C1 segment of cervical spinal cord (tissue), 14 donors: ENCODE measurements at places on chromosomes 13 and 19.

GRCh38 chr19:37966662-37967231, 59.7 kb downstream of the SIPA1L3 start:
- DNase-seq, result no peak

DNA sequence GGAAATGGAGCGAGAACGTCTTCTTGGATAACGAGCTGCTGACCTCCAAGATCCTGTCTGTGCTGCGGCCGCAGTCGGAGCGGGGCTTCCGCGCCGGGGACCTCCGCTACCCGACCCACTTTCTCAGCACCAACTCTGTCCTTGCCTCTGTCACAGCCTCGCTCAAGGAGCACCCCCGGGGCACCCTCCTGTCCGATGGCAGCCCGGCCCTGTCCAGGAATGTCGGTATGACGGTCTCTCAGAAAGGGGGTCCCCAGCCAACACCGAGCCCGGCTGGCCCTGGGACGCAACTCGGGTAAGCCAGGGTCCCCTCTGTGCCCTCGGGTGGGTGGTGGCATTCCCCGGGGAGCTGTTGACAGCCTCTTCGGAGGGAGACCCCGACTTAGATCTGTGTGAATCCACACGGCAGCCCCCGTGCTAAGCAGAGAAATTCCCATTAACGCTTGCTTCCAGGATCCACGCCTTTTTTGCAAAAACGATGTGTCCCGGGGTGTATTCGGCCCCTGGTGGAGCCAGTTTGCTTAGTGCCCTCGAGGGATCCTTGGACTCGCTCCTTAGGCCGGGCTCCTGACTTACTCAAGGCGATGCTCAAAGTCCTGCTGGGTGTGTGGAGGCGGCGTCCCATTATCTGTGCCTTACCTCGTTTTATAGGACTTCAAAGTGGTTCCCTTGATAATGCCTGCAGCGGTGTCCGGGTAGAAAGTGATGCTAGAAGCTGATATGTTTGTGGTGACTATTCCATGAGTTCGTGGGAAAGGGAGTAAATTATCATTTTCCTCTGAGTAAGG, 48.5 kb downstream of the PEX11G start:
- DNase-seq, result no peak

- no peak for DNase-seq
These were observed 161.1 kb downstream of the LACC1 start for GRCh38 chr13:44040818-44041100.

- DNase-seq, result peak; percentile 80
These were observed 5.6 kb upstream of the DPF1 start for GRCh38 chr19:38229585-38230073.

GRCh38 chr19:38830039-38830733, 1.4 kb downstream of the ECH1 start:
- no peak for DNase-seq

DNA sequence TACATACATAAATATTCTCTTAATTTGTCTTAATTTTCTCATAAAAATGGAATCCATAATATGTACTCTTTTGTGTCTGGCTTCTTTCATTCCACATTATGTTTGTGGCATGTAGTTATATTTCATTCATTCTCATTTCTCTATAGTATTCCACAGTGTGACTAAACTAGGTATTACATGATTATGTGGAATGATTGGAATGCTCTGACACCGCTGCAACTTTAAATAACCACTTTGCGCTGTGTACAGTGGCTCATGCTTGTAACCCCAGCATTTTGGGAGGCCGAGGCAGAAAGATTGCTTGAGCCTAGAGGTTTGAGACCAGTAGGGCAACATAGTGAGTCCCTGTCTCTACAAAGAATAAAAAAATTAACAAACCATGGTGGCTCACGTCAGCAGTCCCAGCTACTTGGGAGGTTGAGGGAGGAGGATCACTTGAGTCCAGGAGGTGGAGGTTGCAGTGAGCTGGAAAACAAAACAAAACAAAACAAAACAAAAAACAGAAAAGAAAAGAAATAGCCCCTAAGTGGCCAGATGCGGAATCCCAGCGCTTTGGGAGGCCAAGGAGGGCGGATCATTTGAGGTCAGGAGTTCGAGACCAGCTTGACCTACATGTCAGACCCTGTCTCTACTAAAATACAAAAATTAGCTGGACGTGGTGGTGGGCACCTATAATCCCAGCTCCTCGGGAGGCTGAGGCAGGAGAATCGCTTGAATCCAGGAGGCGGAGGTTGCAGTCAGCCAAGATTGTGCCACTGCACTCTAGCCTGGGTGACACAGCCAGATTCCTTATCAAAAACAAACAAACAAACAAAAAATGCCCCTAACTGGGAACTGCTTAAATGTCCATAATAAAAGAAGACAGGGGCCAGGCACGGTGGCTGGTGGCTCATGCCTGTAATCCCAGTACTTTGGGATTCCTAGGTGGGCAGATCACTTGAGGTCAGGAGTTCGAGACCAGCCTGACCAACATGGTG, 8.0 kb upstream of the SAE1 start:
- no peak for DNase-seq

DNA sequence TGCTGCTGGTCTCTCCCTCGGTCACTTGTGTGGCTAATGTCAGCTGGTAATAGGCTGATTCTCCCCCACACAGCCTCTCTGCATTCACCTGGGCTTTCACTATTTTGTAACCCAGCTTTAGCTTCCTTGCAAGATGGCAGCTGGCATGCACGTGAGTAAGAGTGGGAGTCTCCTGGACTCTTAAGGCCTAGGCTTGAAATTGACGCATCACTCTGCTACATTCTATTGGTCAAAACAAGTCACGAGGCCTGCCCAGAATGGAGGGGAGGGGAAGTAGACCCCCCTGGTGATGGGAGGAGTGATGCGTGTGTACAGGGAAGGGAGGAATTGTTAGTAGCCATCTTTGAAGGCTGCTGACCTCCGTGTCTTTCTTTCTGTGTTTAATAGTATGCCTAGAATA, 24.9 kb upstream of the PNMA8B start:
- no peak for DNase-seq

DNA sequence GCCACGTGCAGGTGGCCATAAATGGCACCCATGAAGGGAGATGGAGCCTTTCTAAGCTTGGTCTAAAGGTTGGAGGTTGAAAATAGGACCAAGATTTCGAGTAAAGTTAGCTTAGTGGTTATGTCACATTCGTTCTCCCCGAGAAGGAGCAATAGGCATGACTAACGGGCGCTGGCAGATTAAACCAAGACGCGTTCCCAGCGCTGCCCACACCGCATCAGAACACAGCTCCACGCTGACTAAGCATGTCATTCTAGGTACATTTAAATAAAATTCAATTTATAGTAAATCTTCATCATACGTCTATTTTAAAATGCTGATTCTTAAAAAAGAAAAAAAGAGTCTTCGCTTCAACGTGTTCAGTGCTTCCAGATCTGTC, 95.0 kb upstream of the IRS2 start:
- DNase-seq, result no peak

DNA sequence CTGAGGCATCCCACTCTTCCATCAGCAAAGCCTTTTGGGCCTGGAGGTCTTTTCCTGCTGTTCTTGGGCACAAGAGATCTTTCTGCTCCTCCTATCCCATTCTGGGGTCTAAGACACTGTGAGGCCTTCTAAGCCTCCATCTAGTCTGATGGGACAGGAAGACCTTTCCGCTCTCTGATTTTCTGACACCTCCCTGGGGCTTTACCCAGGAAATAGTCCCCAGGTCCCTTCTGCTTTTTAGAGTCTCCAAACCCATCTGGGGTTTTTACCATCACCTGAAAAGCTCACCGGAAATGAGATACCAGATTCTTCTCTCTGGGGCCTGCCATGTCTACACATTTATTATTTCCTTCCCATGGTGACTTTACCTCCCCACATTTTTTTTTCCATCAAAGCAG, 21.1 kb downstream of the CLEC17A start:
- no peak for DNase-seq

DNA sequence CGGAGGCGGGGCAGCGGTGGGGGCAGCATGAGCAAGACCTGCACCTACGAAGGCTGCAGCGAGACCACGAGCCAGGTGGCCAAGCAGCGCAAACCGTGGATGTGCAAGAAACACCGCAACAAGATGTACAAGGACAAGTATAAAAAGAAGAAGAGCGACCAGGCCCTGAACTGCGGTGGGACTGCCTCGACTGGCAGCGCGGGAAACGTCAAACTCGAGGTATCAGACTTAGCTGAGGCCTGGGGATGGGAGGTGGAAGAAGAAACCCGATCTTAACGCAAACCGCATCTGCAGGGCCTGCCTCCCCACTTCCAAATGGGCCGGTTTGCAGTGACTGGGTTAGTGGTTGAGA, 693 bp downstream of the RFXAP start:
- no peak for DNase-seq

- DNase-seq, result no peak
These were observed 19.2 kb upstream of the TPM4 start for GRCh38 chr19:16057062-16057461.

- DNase-seq, result no peak
These were observed 4.2 kb downstream of the LTBP4 start for GRCh38 chr19:40605216-40605971.

DNA sequence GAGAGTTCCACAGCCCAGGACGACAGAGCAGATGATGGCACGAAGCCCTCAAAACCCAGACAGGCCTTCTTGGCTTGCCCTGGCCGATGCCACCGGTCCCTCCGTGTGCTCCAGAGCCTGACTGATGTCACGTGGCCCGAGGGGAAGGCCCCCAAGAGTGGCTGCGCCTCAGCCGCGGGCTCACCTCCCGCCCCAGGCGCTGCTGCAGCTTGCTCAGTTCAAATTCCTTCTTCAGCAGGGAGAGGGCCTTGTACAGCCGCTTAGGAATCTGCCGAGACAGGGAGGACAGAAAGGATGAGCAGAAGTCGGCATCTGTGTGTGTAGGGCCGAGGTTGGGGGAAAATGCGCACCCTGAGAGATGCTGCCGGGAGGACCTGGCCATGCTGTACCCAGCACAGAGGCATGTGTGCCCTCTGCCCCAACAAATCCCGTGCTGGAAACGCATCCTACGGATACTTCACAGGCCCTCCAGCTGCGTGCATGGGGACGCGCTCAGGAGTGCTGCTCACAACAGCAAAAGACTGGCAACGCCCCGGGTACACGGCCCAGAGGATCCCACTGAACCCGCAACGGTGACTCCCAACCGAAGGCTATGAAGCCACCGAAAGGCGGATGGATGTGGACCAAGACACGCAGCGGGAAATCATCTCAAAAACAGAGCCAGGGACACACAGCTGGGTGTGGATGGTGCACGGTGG, 12.9 kb downstream of the LONP1 start:
- DNase-seq, result no peak

GRCh38 chr19:36574741-36575140, 1.6 kb upstream of the ZNF529 start:
- no peak for DNase-seq

DNA sequence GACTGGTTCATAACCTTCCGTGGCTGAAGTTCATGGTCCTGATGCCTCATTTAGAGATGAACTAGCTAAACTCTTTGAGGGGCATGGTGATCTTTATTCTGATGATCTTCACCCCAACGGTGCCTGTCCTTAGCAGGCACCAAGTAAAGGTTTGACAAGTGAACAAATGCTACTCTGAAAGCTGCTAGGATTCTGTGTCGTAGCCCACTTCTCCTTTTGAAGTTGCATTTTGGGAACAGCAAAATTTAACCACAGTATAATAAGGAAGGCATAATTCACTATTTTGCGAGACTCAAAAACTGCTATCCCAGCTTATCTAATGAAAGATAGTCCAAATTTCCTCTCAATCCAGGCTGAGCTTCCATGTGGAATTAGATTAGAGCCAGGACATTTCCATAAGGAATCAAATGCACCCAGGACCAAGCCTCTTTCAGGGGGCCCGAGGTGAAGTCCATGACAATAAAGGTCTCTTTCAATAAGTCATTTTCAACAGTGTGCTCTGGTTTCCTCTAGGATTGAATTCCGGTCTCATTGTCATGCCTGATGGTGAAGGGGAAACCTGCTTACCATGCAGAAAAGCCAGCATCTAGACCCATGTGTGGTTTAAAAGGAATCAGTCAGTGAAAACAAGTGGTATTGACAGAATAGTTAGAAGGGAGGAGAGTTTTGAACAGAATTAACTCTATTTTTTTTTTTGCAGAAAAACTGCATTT, 23.1 kb downstream of the SIAH3 start:
- no peak for DNase-seq

DNA sequence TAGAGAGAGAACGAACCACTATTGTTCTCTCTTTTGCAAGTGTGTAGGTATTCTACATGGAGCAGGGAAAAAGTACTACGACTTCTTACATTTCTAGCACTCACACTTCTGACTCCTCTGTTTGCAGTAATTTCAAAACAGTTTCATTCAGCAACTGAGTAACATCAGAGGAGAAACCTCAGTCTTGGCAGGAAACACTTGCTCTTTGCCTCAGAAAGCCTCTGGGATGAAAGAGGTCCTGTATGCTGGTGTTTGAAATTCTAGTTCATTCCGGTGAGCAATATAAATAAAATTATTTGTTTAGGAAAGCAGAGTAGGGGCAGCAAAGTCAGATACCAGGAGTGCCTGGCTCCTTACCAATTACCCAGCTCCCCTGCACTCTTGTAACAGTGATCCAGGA, 595.5 kb downstream of the TBC1D4 start:
- DNase-seq, result no peak

GRCh38 chr19:2577722-2578335, 101.9 kb downstream of the GADD45B start:
- no peak for DNase-seq

DNA sequence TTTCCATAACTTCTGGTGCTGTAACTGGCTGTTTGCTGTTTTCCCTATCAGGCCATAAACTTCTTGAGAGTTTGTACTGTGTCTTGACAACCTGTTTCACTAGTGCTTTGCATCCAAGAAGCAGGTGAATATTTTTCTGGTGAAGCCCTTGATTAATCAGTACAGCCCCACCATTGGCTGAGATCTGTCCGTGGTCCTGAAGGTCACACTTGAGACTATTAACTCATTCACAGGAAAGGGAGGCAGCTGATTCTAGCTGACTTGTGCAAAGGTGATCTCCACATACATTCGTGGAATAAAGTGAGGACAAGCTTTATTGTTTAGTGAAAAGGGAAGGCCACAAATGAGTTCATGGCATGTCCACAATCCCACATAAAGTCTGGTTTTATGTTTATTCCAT, 61.4 kb upstream of the ZNF835 start:
- DNase-seq, result no peak

DNA sequence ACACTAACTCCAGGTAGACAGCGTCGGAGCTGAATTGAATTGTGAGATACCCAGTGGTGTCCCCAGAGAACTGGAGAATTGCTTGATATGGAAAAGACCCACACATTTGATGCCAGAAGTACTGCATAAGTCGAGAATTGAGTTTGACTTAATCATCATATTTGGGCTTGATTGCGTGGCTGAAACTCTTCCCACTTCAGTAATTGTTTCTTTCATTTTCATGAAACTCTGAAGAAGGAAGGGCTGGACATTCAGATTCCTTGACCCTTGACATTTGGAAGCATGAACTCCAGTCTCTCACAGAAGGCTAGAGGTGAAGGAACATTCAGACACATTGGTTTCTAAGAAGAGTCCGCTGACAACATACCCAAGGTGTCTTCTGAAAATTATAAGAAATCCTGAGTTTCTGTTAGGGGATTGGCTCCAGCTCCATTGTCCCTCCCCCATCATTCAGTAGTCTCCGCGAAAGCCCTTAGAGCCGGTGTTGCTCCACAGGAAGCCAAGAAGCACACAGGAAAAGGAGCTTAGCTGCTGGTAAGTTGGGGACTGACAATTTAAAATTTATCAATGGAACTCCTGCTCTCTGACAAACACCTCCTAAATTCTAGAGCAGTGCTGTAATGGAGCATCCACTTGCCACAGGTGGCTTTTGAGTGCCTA, at the start of gene FPR2:
FPR2 (plus strand) TSS at position 484 of the 660 bp plus-strand sequence. CDS start 7,479 bp downstream, outside the sequence.
- DNase-seq, result no peak
